ENCODE measurements at places on chromosomes 1 and 21. TPM values are rescaled to one million over a fixed set of nuclear protein-coding genes. Genes with fewer than 3 reads are reported as not detected.

The GALE gene
- total RNA-seq, result 7.4 TPM

DNA sequence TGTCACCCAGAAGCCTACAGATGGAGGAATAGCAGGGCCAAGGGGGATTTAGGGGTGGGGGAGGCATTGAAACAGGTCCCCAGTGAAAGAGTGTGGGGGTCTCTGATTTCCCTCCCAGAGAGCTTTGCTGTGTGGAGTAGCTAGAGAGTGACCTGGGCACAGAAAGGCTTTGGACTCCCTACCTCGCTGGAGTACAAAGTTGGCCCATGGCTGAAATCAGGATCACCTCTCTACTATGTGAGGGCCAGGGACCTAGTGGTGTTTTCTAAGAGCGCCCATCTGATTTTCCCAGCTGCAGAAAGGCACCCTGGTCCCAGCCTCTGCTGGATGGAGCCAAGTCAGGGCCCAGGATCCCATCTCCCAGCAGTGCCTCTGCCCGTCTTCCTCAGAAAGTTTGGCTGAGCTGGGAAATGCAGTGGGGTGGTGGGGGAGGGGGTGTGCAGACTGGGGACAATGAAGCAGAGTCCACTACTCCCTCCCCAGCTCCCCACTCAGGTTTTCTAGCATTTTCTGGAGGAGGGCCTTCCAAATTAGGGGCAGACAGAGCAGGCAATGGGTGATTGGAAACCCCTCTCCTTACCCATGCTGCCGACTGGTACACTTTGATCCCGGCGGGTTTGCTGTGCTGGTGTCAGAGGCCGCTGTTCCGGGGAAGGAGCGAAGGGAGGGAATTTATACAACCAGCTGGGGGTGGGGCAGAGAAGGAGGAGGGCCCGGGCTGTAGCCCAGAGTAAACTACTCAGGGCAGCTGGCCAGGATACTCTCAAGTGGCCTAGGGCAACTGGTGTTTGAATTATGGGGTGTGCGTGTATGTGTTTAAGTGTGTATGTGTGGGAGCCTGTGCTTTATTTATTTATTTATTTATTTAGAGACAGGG is at the start of gene SELENBP1:
TSS of gene SELENBP1 (minus strand) at position 648 of the 877 bp plus-strand sequence. CDS start at position 584, 64 bp downstream.
- ATAC-seq, result peak; percentile 80

GRCh38 chr1:10514490-10515235 is 39.9 kb downstream of the PEX14 start:
- ATAC-seq, result no peak

GRCh38 chr1:25557543-25557942 is 14.1 kb downstream of the LDLRAP1 start:
- ATAC-seq, result no peak

- no peak for ATAC-seq
Observed at GRCh38 chr21:31991356-31992331, 118.8 kb downstream of the HUNK start.

DNA sequence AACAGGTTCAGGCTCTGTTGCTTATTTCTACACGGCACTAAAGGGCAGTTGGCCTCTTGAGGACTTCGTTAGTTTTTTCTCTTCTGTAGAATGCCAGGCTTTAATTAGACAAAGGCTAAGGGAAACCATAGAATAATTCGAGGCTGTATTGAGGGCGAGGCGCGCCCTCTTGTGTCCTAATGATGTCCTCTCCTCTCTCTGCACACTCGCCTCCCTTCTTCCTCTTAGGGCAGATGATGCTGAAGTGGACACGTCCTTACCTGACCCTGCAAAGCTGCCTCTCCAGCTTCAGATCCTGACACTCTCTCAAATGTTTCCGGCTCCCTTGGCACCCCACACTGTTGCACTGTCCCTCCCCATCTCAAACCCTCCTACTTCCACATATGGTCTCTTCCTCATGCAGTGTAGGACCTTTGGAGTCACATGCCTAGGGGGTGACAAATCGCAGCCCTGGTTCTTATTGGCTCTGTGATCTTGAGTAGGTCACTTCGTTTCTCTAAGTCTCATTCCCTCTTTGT is 1.9 kb upstream of the ZSCAN20 start:
- peak; percentile 58 for ATAC-seq

GRCh38 chr1:77484926-77485325 is 197.5 kb downstream of the ZZZ3 start:
- no peak for ATAC-seq

- peak; percentile 17 for ATAC-seq
Observed at GRCh38 chr1:209802117-209802779, 3.7 kb downstream of the IRF6 start.

All from gastroesophageal sphincter (tissue), 4 donors.